Activated naive CD8-positive, alpha-beta T cell treated with anti-CD3 and anti-CD28 coated beads, Interleukin-2, amount 50 U/mL, for 24 hours (primary cell): ENCODE measurements at places on chromosomes 16 and 17.

DNA sequence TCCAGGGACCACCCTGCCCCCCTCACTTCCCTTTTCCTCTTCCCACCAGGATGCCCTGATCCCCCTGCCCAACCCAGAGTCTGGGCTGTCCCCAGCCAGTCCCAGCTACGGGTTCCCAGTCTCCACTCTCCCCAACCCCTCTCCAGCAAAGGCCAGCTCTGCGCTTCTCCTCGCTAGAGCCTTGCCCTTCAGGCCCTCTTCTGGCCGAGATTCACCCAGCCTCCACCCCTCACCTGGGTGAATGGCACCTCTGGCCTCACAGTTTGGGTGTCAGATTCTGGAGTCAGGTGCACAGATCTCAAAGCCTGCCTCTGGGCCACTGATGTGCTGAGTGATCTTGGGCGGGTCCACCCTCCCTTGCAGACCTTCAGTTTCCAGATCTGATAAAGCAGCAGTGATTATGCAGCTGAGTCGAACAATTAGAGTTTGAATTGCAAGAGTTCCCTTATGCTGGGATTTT lies 185.6 kb upstream of the TNRC6C start:
- DNase-seq: no peak

DNA sequence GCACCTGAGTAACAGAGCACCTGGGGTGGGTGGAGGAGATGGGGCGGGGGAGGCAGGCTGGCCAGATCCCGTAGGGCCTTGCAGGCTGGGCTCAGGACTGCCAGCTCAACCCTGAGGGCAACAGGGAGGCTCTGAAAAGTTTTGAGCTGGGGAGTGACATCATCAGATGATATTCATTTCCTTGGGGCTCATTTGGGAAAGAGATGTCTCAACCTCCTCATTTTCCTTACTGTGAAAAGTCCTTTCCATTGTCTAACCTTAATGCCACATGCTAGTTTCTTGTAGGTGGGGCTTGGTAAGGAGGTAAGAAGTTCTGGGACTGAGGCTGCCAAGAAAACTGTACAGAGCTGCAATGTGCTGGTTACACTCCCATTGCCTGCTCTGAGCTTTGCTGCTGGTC lies 3.7 kb downstream of the TNS4 start:
- no peak for DNase-seq

GRCh38 chr17:7295230-7296180 lies 1.1 kb upstream of the YBX2 start:
- DNase-seq: no peak

- no peak for DNase-seq
These were observed 332.5 kb downstream of the GRIN2A start for GRCh38 chr16:9849697-9850245.

DNA sequence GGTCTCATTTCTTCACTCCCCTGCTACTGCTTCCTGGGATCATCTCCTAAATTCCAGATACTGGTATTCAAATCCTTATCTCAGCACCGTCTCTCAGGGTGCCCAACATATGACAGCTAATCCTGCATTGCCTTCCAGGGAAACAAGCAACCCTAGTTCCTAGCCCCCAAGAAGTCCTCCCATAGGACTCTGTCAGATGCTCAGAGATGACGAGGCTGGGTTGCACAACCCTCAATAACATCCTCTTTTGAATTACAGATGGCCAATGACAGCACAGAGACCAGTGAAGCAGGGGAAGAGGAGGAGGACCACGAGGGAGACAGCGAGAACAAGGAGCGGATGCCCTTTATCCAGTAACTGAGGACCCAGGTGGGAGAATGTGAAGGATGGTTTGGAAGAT lies 45.0 kb upstream of the CLEC3A start:
- DNase-seq: no peak

GRCh38 chr17:47368262-47368661 lies 44.5 kb downstream of the EFCAB13 start:
- no peak for DNase-seq

DNA sequence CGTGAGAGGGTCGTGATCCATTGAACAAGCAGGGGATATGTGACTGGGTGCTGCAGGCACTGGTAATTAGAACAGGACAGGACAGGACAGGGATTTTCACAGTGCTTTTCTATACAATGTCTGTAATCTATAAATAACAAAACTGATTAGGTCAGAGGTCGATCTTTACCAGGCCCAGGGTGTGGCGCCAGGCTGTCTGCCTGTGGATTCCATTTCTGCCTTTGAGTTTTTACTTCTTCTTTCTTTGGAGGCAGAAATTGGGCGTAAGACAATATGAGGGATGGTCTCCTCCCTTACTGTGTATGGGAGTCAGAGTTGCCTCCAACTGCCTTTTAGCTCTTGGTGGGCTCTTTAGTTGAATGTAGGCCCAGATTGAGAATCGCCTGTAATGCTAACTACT lies 1.5 kb upstream of the ZNF764 start:
- DNase-seq: no peak

DNA sequence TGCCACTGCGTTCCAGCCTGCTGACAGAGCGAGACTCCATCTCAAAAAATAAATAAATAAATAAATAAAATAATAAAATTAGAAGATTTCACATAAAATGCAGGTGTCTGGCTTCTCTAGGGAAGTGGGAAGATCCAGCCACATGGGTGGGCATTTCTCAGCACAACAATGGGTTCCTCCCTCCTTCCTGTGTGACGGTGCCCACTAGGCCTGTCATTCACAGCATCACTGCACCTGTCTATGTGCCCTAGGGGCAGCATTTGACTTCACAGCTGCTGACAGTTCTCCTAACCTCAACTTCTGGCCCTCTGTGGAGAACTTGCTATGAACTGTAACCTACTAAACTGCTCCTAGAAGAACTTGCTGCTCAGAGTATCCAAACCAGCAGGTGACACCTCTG lies 3.0 kb downstream of the ABHD15 start:
- no peak for DNase-seq

GRCh38 chr17:3955673-3955988 lies 8.6 kb downstream of the ATP2A3 start:
- DNase-seq: no peak

- no peak for DNase-seq
These were observed 26.9 kb downstream of the NSMCE1 start for GRCh38 chr16:27241658-27242057.

DNA sequence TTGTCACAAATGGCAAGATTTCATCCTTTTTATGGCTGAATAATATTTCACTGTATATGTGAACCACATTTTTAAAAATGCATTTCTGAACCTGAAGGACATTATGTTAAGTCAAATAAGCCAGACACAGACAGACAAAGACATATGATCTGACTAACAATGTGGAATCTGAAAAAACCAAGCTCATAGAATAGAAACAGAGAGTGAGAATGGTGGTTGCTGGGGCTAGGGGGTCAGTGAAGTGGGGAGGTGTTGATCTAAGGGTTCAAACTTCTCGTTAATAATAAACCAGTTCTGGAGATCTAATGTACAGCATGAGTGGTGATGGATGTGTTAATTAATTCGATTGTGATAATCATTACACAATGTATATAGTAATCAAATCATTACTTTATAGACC lies 475.1 kb downstream of the WWOX start:
- DNase-seq: no peak

DNA sequence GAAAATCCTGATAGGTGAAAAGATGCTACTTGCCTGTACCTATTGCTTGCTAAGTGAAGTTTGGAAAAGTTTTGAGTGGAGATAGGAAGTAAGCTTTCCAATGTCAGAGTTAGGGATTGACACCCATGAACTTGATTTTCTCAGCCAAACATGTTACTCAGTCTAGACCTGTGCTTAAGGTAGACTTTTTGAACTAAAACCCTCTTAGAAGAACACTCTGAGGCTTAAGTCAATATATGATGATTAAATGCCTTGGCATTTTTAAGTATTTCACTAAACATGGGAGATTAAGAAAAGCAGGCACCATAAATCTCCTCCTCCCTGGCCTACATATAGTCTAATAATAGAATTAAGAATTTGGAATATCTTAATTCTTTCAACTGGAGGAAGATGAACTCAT lies 785.6 kb upstream of the SOX9 start:
- DNase-seq: no peak

- no peak for DNase-seq
These were observed 103.2 kb upstream of the SDK2 start for GRCh38 chr17:73747221-73748002.

- no peak for DNase-seq
These were observed 5.7 kb downstream of the KCNJ16 start for GRCh38 chr17:70080541-70081347.

DNA sequence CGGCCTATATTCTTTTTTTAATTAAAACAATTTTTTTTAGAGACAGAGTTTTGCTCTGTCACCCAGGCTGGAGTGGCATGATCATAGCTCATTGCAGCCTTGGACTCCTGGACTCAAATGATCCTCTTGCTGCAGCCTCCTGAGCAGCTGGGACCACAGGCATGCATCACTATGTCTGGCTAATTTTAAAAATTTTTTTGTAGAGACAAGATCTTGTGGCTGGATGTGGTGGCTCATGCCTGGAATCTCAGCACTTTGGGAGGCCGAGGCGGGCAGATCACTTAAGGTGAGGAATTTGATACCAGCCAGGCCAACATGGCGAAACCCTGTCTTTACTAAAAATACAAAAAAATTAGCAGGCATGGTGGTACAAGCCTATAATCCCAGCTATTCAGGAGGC lies 54.8 kb upstream of the MSI2 start:
- no peak for DNase-seq

DNA sequence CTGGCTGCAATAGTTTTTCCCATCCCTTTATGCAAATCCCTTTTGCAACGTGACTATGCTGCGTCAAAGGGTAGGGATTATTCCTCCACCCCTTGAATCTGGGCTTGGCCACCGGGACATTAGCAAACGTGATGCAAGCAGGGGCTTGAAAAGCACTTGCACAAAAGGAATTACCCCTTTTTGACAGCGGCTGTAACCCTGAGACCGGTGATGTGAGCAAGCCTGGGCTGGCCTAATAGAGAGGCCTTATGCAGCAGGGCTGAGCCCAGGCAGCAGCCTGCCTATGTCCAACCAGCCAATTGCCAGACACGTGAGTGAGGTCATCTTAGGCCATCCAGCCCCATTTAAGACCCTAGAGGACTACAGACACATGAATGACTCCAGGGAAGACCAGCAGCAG lies 30.4 kb upstream of the PAFAH1B1 start:
- no peak for DNase-seq
